NCI-H1417 treated with DMSO at 0.1 percent for 48 hours (cell line): ENCODE measurements at places on chromosomes 2 and 18.

- DNase-seq = no peak
These were observed 88.2 kb upstream of the MCFD2 start for GRCh38 chr2:47003641-47004427.

- DNase-seq = no peak
These were observed 73.7 kb upstream of the DNAJC10 start for GRCh38 chr2:182642328-182642727.

DNA sequence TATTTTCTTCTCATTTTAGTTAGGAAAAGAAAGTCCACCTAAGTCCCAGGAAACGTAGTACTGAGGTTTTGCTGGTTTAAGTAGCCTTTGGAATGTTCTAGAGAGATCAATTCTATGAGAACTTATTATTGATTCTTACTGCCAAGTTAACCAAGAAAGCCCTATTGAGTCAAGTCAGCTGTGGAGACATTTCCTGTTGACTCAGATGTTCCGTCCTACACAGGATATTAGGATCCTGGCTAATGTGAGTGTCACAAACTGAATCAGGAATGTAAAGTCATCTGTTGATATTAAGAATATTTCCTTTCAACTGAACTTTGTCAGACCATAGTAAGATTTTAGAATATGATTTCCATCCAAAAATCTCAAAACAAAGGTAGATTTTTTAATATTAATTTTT, 654.3 kb downstream of the LRRTM4 start:
- DNase-seq = no peak

GRCh38 chr18:45168866-45169600, 446.2 kb upstream of the SLC14A2 start:
- DNase-seq = no peak

GRCh38 chr18:30623401-30624065, 419.0 kb downstream of the DSC3 start:
- DNase-seq = no peak

GRCh38 chr18:4391859-4392258, 63.2 kb downstream of the DLGAP1 start:
- DNase-seq = no peak

DNA sequence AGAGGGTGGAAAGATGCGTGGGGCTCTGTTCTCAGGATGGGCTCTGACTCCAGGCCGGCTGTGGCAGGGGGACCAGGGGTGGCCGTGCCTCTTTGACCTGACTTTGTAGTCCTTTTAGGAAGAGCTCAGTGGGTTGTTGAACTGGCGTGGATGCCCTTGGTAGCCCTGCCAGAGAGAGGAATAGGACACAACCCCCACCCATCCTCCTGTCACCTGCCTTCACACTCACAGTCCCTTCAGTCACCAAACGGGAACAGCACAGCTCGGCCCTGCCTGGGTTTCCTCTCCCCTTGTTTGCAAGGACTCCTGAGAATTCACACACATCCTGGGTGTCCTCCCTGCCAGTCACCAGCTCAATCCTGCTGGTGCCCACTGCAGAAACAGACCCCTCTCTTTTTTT, 20.1 kb upstream of the MRPL33 start:
- no peak for DNase-seq

DNA sequence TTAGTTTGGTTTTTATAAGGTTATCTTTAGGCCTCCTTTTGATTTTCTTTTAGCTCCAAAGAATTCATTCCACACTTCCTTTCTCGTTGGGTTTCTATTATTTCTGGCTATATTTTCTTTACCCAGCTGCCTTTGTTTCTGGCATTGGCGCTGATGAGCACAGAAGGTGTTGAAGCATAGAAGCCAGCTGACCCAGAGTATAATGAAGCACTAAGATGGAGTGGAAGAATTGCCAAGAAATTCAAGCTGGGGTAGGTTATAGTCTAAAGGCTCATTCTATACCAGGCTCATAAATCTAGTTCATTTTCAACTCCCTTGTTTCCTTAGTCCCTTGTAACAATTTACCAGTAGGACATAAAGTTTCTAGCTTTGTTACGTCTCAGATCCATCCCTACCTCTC, 169.5 kb downstream of the HRH4 start:
- no peak for DNase-seq

- no peak for DNase-seq
These were observed 267.6 kb downstream of the GBX2 start for GRCh38 chr2:235900631-235901030.

- no peak for DNase-seq
These were observed 49.3 kb downstream of the HS6ST1 start for GRCh38 chr2:128269063-128269989.
